ENCODE measurements at places on chromosomes 11 and 22.

DNA sequence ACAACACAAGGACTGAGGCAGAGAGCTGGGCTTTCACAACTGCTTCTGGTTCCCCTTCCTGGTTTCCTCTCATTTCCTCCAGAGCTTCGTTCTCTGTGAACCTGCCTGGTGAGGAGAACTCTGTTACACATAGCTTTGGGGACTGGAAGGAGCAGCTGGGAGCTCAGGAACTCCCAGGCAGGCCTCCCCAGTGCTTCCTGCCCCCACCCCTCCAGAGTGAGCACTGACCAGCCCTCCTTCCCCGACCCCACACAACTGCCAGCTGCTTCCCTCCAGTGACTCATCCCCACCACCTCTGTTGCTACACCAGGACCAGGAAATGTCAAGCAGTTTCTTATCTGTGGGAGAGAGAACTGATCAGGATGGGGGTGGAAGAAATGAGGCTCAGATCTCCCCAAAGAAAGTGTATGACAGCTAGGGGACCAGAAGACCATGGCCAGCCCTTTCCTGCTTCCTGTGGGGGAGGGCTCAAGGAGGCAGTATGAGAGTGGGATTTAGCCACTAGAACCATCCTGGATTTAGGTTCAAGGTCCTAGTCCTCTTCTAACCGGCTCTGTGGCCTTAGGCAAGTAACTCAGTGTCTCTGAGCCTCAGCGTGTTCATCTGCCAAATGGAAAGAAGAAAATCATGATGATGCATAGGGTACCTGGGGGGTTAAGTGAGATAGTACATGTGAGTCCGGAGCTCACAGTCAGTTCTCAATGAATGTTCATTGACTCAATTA lies 4.5 kb upstream of the TP53I11 start:
- DNase-seq, result no peak

- no peak for DNase-seq
These were observed 151.2 kb downstream of the DBX1 start for GRCh38 chr11:20008871-20009644.

DNA sequence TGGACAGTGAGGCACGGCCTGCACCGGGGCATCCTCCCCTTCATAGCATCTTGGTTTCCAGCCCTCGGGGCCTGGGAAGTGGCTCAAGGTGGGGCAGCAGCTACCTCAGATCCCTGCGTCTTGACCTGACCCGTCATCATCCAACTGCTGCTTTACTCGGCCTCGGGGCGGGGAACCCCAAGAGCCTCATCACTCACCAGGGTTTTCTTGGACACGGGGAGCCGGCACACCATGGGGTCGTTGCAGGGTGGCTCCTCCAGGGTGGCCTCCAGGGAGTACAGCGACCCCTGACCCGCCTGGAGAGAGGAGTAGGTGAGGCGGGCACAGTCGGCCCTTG lies 651 bp downstream of the CTSF start:
- no peak for DNase-seq

DNA sequence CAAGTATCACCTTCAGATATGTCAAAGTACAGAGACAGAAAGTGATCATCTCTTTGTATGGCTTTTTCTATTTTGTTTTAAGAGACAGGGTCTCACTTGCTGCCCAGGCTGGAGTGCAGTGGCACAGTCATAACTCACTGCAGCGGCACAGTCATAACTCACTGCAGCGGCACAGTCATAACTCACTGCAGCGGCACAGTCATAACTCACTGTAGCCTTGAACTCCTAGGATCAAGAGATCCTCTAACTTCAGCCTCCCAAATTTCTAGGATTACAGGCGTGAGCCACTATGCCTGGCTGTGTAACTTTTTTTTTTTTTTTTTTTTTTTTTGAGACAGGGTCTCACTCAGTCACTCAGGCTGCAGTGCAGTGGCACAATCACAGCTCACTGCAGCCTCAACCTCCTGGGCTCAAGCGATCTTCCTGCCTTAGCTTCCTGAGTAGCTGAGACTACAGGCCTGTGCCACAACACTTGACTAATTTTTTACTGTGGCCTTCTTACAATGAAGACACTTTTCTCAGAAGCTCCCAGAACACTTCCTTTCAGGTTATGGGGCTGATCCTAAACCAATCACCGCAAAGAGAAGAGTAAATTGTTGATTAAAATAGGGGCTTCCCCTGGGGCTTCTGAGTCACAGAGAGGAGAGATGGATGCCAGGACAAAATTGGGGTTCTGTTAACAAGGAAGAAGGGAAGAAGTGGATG lies 9.0 kb upstream of the HIKESHI start:
- no peak for DNase-seq

- DNase-seq, result no peak
These were observed 37.8 kb downstream of the TSPAN18 start for GRCh38 chr11:44764583-44764982.

- DNase-seq, result no peak
These were observed 281.9 kb downstream of the CADM1 start for GRCh38 chr11:115222218-115222862.

- no peak for DNase-seq
These were observed 6.4 kb downstream of the ARL14EP start for GRCh38 chr11:30329150-30329940.

- no peak for DNase-seq
These were observed 150.2 kb upstream of the ARHGAP20 start for GRCh38 chr11:110862407-110862806.

- DNase-seq, result no peak
These were observed 56.9 kb upstream of the PRSS23 start for GRCh38 chr11:86743223-86744118.

DNA sequence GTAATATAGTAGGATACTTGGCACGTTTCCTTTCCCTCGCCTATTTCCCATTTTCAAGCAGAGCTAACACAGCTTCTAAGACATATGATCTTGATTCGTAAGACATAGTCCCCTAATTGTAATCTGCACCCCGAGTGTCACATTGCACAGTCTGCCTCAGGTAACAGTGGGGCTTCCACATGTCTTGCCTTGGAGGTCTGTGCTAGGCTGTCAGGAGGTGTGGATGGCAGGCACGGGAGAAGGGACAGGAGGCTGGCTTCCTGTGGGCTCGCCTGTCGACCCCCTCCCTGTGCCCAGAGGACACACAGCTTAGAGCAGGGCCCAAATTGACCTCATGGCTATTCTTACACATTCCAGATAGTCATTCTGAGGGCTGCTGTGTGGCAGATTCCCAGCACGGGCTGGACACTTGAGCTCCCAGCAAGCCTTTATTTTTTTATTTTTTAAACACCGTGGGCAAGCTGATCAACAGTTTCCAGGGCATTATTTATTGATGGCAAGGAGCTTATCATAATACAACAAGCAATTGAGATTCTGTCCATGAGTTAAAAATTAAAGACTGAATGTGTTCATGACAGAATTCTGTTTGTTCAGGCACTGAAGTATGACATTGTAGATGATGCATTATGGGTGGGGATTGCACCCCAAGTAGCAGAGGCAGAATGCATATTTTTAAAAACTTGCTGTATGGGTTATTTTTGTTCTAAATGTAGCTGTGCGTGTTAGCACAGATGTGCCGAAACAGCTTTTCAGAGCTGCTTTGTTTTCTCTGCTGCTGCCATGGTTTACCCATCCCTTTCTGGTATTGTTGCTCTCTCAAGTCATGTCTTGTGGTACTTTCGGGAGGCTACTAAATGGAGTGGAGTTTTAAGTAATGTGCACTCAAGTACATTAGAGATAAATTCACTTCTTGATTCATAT lies 113.0 kb downstream of the ATXN10 start:
- DNase-seq, result no peak

DNA sequence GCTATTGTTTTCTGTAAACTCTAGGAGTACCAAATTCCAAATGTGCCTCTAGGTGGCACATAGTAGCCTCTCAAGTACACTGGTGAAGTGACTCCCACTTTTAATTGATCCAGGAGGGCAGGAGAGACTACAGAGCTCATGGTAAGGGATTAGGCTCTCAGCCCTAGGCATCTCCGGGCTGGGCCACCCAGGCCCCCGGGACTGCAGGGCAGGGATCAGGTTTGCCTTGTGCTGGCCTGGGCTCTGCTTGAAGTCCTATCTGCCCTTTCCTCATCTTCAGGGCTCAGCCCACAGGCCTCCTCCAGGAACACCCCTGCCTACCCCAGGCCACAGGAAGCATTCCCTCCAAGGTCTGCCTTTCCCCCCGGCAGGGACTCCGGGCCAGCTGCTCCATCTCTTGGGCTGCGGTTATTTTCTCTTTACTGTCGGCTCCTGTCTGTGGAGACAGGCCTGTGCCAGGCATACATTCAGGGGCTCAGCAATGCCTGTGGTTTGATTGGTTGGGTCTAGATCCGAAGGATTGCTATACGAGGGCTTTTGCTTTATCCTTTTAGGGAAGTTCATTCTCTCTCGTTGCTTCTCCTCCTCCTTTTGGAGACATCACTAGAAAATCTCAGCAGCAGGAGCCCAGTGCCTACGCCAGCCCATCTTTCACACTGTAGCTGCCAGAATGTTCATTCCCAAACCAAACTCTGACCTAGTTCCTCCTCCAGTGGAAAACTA lies 32.8 kb downstream of the PARVA start:
- DNase-seq, result no peak

All from cortex of kidney (tissue), 1 donor.